ENCODE measurements at places on chromosomes 1 and 21. TPM values are rescaled to one million over a fixed set of nuclear protein-coding genes. Genes with fewer than 3 reads are reported as not detected.

The IVL gene
- total RNA-seq, result 0.43 TPM

The SPATA21 gene
- not detected for total RNA-seq

The CHAF1B gene
- 2.1 TPM for total RNA-seq

The GOLT1A gene
- 1.4 TPM for total RNA-seq

The HRNR gene
- total RNA-seq, result not detected

The PDC gene
- total RNA-seq, result not detected

The CFAP74 gene
- not detected for total RNA-seq

The AMY1A gene
- total RNA-seq, result not detected

The HCRTR1 gene
- not detected for total RNA-seq

The FASLG gene
- not detected for total RNA-seq

The RGS1 gene
- total RNA-seq, result not detected

The NADK gene
- total RNA-seq, result 46.5 TPM

The ZSWIM5 gene
- total RNA-seq, result not detected

The KCNK2 gene
- not detected for total RNA-seq

The SHISAL2A gene
- not detected for total RNA-seq

The CD164L2 gene
- total RNA-seq, result 1.2 TPM

The LIPI gene
- total RNA-seq, result not detected

The LRRN2 gene
- not detected for total RNA-seq

The TXNIP gene
- 38.2 TPM for total RNA-seq

The AURKAIP1 gene
- 138 TPM for total RNA-seq

The RHBDL2 gene
- total RNA-seq, result 8.4 TPM

The NIBAN1 gene
- 41.2 TPM for total RNA-seq

The ALPL gene
- not detected for total RNA-seq

The RXFP4 gene
- total RNA-seq, result not detected

The SLC37A1 gene
- total RNA-seq, result 7.7 TPM

The RAB3GAP2 gene
- 30.1 TPM for total RNA-seq

The C1orf94 gene
- total RNA-seq, result not detected

The BGLAP gene
- not detected for total RNA-seq

The PLA2G2F gene
- 0.24 TPM for total RNA-seq

The NVL gene
- total RNA-seq, result 22.8 TPM

The NUDC gene
- 18.8 TPM for total RNA-seq

All from tracheal epithelial cell (primary cell).